NCI-H1092 (cell line): ENCODE measurements at places on chromosomes 12 and 14.

- no peak for DNase-seq
These were observed 12.0 kb downstream of the ADSS1 start for GRCh38 chr14:104735830-104736642.

DNA sequence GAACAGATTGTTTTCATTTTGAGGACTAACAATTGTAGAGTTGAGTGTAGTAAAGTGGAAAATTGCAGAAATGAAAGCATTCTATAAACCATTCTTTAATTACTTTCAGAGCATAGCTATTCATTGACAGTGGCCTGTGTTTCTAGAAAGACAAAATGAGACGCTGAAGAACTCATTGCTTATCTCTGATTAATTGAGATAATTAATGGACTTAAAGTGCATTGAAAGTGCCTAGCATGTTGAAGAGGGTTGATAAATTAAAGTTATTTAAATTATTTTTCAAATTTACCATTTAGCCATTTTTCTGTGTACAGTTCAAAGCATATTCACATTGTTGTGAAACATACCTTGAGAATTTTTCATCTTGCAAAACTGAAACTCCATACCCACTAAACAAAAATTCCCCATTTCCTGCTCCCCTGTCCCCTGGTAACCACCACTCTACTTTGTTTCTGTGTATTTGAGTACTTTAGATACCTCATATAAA lies 57.4 kb downstream of the DAAM1 start:
- no peak for DNase-seq

GRCh38 chr14:46691819-46692218 lies 40.2 kb upstream of the RPL10L start:
- DNase-seq: no peak

- DNase-seq: no peak
These were observed 729.7 kb upstream of the TBX3 start for GRCh38 chr12:115413626-115414025.

- no peak for DNase-seq
These were observed 14.7 kb downstream of the PIK3C2G start for GRCh38 chr12:18275981-18276380.

GRCh38 chr14:76937181-76938091 lies 91.1 kb downstream of the IRF2BPL start:
- DNase-seq: peak; percentile 75

DNA sequence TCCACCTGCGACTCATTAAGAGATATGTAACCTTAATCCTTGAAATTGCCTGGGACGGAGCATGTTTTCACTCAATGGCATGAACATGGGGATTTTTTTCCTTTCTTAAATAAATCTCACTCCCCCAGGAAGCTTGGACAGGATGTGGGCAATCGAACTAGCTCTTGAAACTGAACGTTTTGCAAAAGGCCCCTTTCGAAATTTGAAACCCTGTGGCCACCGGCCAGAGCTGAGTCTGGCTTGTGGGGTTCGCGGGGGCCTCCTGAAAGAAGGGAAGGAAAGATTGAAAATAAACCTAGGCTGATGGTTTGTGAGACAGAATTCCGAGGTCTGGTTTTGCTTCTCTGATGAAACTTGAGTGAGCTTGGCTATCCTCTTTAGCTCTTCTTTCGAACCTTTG lies 101.4 kb upstream of the RTL1 start:
- DNase-seq: peak; percentile 0
